ENCODE measurements at places on chromosomes 12 and 14.

- DNase-seq, result no peak
Observed at GRCh38 chr14:77613201-77613600, 3.2 kb downstream of the SPTLC2 start.

DNA sequence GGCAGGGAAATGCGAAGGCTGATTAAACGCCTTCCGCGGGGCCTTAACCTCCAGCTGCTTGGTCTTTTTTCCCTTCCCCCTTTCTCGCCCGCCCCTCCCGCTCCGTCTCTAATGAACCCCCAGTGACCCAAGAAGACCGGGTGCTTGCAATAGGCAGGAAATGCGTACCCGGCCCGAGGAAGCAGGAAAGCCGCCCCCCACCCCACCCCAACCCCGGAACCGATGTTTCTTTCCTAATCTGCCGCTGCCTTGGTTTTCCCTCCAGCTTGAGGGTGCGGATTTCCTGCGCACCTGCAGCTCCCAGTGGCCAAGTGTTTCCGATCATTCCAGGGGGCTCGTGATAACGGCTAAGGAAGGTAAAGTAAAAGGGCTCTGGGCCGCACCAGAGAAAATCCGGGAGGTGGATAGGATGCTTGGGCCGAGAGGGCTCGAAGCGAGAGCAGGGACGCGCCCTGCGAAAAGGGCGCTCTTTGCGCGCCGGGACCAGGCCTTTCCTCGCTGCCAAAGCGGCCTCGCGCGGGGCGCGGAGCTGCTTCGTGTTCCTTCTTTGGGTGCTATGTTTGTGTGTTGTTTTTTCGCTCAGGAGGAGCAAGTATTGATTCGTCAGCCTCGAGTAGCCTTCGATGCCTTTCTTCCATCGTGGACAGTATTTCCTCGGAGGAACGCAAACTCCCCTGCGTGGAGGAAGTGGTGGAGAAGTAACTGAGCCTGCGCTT lies 983 bp downstream of the MYF6 start:
- DNase-seq, result no peak

DNA sequence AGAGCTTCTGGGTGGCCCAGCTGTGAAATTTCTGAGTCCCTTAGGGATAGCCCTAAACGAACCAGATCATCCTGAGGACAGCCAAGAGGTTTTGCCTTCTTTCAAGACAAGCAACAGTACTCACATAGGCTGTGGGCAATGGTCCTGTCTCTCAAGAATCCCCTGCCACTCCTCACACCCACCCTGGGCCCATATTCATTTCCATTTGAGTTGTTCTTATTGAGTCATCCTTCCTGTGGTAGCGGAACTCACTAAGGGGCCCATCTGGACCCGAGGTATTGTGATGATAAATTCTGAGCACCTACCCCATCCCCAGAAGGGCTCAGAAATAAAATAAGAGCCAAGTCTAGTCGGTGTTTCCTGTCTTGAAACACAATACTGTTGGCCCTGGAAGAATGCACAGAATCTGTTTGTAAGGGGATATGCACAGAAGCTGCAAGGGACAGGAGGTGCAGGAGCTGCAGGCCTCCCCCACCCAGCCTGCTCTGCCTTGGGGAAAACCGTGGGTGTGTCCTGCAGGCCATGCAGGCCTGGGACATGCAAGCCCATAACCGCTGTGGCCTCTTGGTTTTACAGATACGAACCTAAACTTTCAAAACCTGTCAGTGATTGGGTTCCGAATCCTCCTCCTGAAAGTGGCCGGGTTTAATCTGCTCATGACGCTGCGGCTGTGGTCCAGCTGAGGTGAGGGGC lies 38.9 kb downstream of the DAD1 start:
- peak; percentile 75 for DNase-seq

GRCh38 chr14:106845286-106846087 lies 1319.1 kb downstream of the TMEM121 start:
- DNase-seq, result peak; percentile 22

DNA sequence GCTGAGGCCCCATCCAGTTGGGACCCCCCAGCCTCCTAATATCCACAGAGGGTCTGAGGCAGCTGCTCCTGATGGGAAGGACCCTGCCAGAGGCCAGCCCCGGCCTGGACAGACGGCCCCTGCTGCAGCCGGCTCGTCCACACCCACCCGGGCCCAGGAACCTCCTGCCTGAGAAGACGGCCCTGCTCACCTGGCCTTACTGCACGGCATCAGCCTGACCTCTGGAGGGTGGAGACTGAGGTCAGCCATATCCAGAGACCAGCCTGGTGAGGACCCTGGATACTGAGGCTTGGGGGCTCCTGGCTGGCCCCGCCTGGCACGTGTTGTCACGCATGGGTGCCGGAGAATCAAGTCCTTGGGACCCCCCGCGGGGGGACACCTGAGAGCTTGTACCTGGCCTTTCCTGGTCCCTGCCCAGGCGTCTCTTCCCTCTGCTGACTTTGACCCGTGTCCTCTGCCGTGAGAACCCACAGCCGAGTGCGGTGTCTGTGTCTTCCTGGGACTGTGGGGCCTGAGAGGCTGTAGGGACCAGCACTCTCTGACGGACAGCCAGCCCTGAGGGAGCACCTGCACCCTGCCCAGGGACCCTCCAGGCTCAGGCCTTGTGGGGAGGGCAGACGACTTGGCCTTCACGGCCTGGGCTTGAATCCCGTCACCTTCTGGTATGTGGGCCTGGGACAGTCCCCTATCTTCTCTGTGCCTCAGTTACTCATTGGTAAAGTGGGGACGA lies 57.3 kb downstream of the NOC4L start:
- no peak for DNase-seq

DNA sequence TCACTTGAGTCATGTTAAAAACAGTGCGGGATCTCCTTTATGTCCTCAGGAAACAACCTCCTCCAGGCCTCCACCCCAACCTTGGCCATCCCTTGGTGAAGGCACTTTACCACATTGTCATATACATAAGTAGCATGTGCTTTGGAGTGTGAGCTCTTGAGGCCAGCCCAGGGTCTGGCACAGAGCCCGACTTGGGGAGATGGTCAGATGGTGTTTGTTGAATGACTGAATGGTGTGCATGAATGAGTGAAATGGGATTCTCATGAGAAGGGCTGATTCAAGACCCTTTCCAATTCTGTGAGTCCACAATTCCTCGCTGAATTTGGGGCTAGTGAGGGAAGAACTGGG lies 52.9 kb upstream of the DLK1 start:
- no peak for DNase-seq

GRCh38 chr14:100187247-100187833 lies 27.9 kb upstream of the DEGS2 start:
- DNase-seq, result no peak

DNA sequence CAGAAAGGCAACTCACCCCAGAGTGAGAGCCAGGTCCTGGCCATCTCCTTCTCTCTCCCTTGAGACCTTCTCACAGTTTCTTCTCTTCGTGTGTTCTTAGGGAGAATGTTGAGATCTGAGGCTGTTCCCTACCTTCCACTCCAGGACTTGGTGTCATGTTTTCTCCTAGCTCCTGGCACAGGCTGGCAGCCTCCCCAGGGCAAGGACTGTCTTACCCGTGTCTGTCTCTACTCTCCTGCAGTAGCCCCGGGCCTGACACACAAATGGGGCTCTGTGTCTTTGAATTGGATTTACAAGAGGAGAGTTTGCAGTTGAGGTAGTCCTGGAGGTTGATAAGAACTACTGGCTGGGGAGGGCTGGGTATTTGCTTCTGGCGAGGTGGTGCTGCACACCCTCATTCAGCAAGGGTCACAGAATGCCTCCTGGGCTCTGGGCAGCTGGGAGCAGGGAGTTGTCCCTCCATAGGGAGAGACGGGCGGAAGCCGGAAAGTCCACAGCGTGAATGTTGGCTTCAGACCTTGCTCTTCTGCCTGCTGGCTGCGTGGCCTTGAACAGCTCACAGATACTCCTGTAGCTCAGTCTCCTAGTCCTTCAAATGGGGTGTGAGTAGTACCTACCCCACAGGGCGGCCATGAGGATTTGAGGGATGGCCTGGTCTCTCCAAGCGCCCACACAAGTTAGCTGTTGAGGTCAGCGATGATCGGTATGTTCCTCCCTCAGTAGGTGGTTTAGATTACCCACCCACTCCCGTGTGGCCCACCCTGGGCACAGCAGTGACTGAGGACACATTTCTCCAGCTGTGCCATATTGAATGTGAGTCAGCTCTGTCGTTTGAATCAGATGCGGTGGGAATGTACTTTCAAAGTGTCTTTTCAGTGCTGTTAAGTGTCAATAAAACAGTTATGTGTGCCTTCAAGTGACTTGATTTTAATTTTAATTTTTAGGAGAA lies 10.2 kb downstream of the EP400 start:
- no peak for DNase-seq

DNA sequence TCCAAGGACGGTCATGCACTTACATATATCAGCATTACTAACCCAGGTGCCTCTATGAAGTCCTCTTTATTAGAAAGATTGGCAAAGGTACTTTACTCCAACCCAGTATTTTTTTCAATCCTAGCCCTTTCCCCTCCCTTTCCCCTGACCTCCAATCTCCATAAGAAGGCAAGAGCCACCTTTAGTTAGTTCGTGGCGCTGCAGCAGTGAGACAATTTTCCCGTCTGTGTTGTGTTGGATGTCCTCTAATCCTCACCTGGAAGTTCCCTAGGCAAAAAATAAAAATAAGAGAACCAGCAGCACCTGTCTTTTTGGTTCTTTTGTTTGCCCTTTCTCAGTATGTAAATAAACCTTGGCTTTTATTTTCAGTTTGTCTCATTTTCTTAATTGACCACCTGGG lies 439.6 kb upstream of the LRFN5 start:
- no peak for DNase-seq

DNA sequence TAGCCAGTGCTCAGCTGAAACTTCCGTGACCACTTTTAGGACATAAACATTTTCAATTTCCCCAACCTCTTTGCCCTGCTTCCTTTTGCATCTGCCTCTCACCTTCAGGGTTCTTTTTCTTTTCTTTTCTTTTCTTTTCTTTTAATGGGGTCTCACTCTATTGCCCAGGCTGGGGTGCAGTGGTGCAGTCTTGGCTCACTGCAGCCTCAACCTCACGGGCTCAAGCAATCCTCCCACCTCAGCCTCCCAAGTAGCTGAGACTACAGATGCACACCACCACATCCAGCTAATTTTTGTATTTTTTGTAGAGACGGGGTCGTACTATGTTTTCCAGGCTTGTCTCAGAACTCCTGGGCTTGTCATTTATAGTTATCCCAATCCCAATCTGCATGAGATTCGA lies 4.7 kb upstream of the LRP10 start:
- no peak for DNase-seq

DNA sequence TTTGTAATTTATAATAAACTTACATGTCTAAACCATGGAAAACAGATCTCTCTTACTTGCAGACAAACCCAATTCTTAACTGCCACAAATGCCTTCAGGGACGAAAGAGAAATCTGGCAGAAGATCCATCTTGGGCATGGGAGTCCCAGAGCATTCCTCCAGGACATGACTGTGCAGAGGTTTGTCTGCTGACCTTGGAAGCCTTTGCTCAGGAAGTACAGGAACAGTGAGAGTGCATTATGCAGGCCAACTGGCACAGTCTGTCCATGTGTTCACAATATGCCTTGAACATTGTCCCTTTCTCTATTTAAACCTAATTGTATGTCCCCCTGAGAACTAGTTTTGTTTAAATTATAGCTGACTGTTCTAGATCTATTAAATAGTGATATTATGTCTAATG lies 467.1 kb downstream of the ATP23 start:
- DNase-seq, result no peak

- no peak for DNase-seq
Observed at GRCh38 chr12:3292677-3293412, 198.2 kb upstream of the PRMT8 start.

DNA sequence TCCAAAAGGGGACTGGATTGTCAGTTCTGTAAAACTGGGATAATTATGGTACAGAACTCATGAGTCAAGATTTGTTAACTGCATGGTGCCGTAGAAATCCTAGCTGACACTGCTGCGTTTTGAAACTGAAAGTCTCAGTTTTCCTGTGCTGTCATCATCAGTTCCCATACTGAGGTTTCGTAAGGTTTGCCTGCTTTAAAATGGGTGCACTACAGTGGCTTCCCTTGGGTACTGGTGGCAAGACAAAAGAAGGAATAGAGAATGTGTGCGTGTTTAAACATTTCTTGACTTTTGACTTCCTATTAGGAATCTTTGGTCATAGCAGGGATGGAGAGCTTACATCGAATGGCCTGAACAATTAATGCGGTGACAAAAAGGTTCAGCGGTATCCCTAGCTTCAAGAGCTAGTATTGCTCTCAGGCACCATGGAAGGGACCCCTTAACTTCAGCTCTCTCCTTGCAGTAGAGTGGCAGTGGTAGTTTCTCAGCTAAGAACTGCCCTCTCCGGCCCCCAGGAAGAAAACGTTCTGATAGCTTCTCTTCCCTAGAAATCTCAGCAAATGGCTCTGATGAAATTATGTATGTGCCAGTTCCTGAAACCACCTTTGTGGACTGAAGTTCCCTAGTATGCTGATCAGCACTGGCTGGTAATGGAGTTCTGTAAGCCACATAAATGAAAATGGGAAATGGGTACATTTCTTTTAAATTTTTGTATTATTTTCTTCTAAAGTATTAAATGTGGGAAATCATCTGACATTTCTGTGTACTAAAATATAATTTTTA lies 28.9 kb downstream of the ANO6 start:
- peak; percentile 23 for DNase-seq

DNA sequence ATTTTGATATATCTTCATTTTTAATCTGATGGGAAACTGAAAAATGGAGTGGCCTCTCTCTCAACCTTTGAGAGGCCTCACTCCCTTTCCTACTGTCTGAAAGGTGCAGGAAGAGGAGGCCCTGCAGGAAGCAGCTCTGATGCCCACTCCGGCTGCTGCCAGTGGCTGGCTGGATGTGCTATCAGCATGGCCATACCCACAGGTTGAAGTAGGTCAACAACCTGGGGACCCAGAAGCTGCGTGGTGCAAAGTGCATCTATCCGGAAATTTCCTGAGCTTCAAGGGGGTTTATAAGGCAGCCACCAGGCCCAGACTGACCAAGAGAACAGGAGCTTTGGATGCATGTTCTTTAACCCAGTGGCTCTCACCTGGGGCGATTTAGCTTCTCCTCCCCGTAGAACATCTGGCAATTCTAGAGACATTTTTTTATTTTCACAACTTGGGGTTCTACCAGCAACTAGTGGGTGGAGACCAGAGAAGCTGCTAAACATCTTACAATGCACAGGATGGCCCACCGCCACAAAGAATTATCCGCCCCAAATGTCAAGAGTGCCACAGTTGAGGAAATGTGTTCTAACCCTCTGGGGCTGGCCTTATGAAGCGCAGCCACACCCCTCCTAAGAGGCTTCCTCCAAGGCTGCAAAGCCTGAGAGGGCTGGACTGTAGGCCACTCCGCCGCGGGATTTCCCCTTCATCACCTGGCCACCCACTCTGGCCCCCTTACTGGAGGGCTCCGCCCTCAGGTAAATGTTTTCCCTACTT lies 8.2 kb upstream of the BATF start:
- DNase-seq, result peak; percentile 63

- DNase-seq, result no peak
Observed at GRCh38 chr12:24741216-24741615, 207.7 kb downstream of the BCAT1 start.
